ENCODE measurements at places on chromosomes 4 and X.
A peak's percentile ranks its signal among the peaks of the same experiment; 100 is the strongest.

- DNase-seq, result no peak
These were observed 63.8 kb downstream of the GPRIN3 start for GRCh38 chr4:89243733-89244252.

GRCh38 chr4:47646372-47646771 lies 161.3 kb downstream of the ATP10D start:
- no peak for DNase-seq

DNA sequence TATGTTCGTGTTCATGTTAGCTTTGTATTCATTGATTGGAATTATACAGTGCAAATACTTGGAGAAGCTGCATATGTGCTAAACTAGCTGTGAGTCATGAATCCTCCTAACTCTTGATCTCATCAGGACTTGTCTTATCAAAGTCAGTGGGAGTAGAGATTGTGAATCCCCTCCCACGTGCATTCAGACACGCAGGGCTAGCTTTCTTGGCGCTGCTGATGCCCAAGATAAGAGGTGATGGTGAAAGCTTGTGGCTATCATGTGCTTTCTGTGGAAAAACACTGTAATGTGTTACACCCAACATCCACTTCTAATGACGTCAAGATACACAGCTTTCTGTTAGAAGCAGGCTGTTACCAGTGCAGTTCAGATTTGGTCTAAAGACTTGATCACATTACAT lies 348.7 kb upstream of the HAND2 start:
- peak; percentile 18 for DNase-seq

- no peak for DNase-seq
These were observed 562.2 kb downstream of the ZIC3 start for GRCh38 chrX:138128027-138128671.

DNA sequence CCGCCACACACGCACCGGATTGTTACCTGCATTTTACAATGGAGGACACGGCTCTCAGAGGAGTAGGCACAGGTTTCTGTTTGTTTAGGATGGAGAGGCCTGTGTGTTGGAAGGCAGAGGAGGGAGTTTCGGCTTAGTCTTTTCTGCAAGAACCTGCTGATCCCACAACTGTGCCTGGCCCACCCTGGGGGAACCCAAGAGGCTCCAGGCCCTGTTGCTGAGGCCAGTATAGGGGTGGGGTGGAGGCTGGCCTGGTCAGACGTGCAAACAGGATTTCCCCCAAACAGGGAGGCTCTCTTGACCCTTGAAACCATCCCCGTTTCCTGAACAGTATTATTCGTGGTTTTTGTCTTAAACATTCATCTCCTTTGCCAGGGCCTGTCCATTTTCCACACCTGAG lies 772 bp upstream of the SLC49A3 start:
- DNase-seq, result no peak

DNA sequence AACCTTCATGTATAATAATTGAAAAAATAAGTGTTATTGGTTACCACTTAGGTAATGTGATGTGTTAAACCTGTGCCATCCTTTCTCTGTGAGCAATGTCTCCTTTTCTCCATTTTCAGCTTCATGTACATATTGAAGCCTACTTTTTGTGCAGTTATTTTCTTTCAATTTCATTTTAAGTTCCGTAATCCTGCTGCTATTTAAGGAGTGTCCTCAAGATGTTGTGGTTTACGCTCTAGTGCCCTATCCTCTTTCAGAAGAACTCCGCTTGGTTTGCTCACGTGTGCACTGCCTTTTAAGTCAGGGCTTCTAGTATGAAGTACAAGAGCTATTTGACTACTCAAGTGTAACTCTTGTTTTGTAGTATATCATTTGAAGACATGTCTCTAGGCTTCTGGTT lies 2253.2 kb upstream of the TENM3 start:
- DNase-seq, result no peak

Data from left ventricle myocardium inferior (tissue), 1 donor.